ENCODE measurements at places on chromosomes 5 and 9. TPM values are rescaled to one million over a fixed set of nuclear protein-coding genes. Genes with fewer than 3 reads are reported as not detected.

- DNase-seq = no peak
Measured at GRCh38 chr5:112024769-112025168, 267.8 kb upstream of the NREP start.

Gene WHRN
- total RNA-seq = 32.6 TPM

- DNase-seq = no peak
Measured at GRCh38 chr9:124290053-124290591, 32.4 kb downstream of the NEK6 start.

Gene DEPDC1B
- total RNA-seq = 1.4 TPM

Gene ZFAND5
- total RNA-seq = 268 TPM

Measured in T-helper 17 cell (primary cell).